Neural progenitor cell (in vitro differentiated cells): ENCODE measurements at places on chromosomes 3 and 15. TPM values are rescaled to one million over a fixed set of nuclear protein-coding genes. Genes with fewer than 3 reads are reported as not detected.

DNA sequence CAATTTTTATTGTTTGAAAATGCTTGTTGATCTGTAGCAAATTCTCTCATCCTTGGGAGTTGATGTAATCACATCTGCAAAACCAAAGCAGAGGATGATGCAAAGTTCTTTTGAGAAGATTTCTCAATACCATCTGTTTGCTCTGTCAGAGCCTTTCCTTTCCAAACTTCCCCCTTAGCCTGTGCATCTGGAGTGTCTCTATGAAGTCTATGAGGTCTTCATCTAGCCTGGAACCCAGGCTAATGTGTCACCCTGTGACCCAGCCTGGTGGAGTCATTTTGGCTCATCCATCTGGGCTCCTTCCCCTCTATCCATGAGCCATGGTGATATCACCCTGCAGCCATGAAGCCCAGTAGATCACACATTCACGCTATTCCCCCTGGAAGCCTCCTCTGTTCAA, 123.2 kb upstream of the SLC7A14 start:
- H3K27ac ChIP-seq = no peak overlapping the region
- no peaks in the 10 kb centered on the region for H3K4me1 ChIP-seq
- no peaks in the 10 kb centered on the region for H3K27me3 ChIP-seq
- no peak for DNase-seq
- no peak overlapping the region for H3K4me3 ChIP-seq

DNA sequence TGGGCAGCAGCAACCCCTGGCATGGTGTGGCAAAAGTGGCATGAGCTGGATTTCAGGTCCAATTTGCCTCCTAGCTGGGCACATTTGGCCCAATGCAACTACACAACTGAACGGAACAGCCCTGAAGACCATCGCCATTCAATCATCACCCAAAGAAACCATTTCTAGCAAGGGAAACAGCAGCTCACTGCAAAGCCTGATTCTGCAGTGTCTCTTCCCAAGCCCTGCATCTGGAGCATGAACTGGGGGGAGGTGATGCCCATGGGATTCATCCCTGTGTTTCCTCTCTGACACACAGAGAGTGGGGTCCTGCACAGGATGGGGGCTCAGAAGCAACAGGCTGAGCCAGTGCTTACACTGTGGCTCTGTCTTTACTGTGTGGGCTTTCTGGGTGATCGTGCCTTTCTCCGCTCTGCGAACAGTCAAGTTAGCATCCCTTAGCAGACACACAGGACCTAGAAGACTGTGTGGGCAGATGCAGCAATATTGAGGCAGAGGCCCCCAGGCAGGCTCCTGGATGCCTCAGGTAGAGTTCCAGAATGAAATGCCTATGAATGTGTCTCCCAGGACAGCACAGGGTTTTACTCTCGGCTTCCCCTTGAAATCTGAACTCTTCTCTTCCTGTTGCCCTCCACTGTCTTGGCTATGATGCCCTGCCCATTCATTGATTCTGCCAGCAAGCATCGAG, 91.1 kb upstream of the ALDH1A3 start:
- no peak overlapping the region for H3K27ac ChIP-seq
- DNase-seq = no peak
- no peaks in the 10 kb centered on the region for H3K4me1 ChIP-seq

The FBXL22 gene
- 0.43 and 0.71 TPM in 2 replicates for total RNA-seq

DNA sequence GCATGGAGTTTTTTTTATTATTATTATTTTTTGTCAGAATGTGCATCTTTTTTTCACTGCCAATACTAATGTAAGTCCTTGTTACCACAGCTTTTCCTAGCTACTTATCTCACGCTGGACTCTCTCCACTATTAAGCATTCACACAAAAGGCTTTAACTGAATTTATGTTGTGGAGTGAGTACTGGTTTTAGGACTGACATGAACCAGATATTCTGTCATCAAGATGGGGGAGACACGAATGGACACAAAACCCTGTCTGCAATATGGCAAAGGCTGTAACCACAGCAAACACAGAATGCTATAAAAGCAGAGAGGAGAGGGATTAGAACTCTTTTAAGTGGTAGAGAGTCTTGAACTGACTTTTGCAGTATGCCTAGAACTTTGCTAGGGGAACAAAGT, 592.2 kb upstream of the TBL1XR1 start:
- no peak overlapping the region for H3K27ac ChIP-seq
- no peaks in the 10 kb centered on the region for H3K36me3 ChIP-seq
- no peak overlapping the region for H3K4me3 ChIP-seq
- no peaks in the 10 kb centered on the region for H3K27me3 ChIP-seq

DNA sequence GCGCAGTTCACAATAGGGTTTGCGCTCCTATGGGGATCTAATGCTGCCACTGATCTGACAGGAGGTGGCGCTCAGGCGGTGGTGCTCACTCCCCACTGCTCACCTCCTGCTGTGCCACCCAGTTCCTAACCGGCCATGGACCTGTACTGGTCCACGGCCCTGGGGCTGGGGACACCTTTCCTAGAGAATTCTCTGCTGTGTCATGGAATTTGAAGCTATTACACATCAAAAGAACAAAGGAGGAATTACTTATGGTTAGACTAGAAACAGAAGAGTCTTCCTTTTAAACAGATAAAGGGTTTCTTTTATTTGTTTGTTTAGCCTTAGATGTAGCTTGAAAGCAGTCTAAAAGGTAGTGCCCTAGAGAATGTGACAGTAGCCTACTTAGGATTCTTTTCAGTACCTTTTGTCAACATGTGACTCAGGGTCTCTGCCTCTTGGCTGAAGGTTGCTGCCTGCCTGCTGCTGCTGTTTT, 50.3 kb downstream of the PAK2 start:
- no peak overlapping the region for H3K4me3 ChIP-seq
- no peak for DNase-seq
- H3K4me1 ChIP-seq = peaks cover 11% of the 10 kb centered on the region
- no peak overlapping the region for H3K27ac ChIP-seq
- H3K36me3 ChIP-seq = peaks cover 12% of the 10 kb centered on the region
- no peaks in the 10 kb centered on the region for H3K27me3 ChIP-seq

GRCh38 chr15:88032787-88033186, 223.8 kb downstream of the NTRK3 start:
- no peaks in the 10 kb centered on the region for H3K27me3 ChIP-seq
- DNase-seq = no peak
- no peak overlapping the region for H3K27ac ChIP-seq
- no peaks in the 10 kb centered on the region for H3K36me3 ChIP-seq
- H3K4me1 ChIP-seq = peaks cover 19% of the 10 kb centered on the region

The RHOV gene
- total RNA-seq = 1.2 TPM in 1 of 2 replicates, not detected in the other

GRCh38 chr3:48863122-48863521, 15.4 kb upstream of the PRKAR2A start:
- H3K27ac ChIP-seq = no peak overlapping the region
- H3K27me3 ChIP-seq = no peaks in the 10 kb centered on the region
- peaks cover 7% of the 10 kb centered on the region for H3K4me1 ChIP-seq
- H3K36me3 ChIP-seq = no peaks in the 10 kb centered on the region
- no peak for DNase-seq
- H3K4me3 ChIP-seq = no peak overlapping the region

The PEAK1 gene
- total RNA-seq = 27.5 and 30.9 TPM in 2 replicates

DNA sequence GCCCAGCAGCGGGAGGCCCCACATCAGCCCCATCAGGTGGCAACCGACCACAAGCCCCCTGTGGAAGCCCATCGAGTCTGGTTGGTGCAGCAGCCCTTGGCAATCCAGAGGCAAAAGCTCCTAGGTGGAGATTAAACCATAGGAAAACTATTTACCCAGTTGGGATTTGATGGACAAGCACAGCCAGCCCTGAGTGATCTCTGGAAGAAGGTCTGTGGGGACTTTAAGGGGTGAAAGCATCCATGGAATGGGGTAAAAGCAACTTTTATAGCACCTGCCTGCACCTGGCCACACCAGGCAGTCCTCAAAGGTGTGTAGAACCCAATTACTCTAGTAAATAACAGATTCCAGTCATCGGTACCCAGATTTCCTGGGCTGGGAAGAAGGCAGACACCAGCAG, 206.3 kb downstream of the IGSF11 start:
- no peak overlapping the region for H3K27ac ChIP-seq
- no peak overlapping the region for H3K4me3 ChIP-seq
- no peaks in the 10 kb centered on the region for H3K36me3 ChIP-seq
- no peaks in the 10 kb centered on the region for H3K4me1 ChIP-seq
- no peaks in the 10 kb centered on the region for H3K27me3 ChIP-seq
- no peak for DNase-seq

GRCh38 chr3:76723366-76723765, 316.5 kb upstream of the ROBO2 start:
- H3K36me3 ChIP-seq = no peaks in the 10 kb centered on the region
- H3K27ac ChIP-seq = no peak overlapping the region
- no peak overlapping the region for H3K4me3 ChIP-seq
- H3K4me1 ChIP-seq = no peaks in the 10 kb centered on the region
- H3K27me3 ChIP-seq = no peaks in the 10 kb centered on the region
- peak; percentile 3 for DNase-seq

GRCh38 chr15:72128359-72128758, 10.2 kb downstream of the SENP8 start:
- H3K36me3 ChIP-seq = no peaks in the 10 kb centered on the region
- no peak overlapping the region for H3K4me3 ChIP-seq
- no peak for DNase-seq

DNA sequence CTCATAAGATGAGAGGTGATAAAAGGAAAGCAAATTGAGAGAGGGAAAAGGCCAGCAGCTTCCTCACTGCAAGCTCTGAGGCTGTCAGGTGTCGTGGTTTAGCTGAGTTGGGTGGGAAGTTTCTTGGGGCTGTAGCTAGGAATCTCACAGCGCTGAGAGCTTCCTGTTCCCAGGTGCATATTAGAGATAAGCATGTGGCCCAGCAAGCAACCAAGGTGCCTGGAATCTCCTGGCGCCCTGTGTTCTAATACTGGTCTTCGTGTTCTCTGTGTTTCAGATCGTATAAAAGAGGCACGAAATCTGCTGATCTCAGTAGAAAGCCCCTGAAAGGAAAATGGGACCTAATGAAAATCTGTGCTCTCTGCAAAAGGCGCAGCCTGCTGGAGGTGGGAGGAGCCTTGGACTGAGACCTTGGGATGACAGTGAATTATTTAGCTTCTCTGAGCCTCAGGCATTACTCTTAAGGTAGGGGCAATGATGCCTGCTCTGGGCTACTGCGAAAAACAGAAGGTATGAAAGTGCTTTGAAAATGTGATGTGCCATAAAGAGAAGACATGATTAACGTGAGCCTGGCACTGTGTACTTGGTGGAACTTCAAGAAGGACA, 499.9 kb downstream of the TBL1XR1 start:
- H3K4me3 ChIP-seq = no peak overlapping the region
- H3K27me3 ChIP-seq = no peaks in the 10 kb centered on the region
- DNase-seq = no peak
- H3K36me3 ChIP-seq = no peaks in the 10 kb centered on the region
- peaks cover 13% of the 10 kb centered on the region for H3K4me1 ChIP-seq

The NBEAL2 gene
- 6.3 and 19.1 TPM in 2 replicates for total RNA-seq

The NECTIN3 gene
- 39.8 and 71.5 TPM in 2 replicates for total RNA-seq

GRCh38 chr15:52361494-52361893, 65.9 kb upstream of the MYO5C start:
- H3K27me3 ChIP-seq = no peaks in the 10 kb centered on the region
- H3K36me3 ChIP-seq = no peaks in the 10 kb centered on the region
- no peak for DNase-seq
- peaks cover 18% of the 10 kb centered on the region for H3K4me1 ChIP-seq
- peak overlapping the region; percentile 65 for H3K27ac ChIP-seq
- no peak overlapping the region for H3K4me3 ChIP-seq

The C3orf49 gene
- total RNA-seq = not detected in 2 replicates

DNA sequence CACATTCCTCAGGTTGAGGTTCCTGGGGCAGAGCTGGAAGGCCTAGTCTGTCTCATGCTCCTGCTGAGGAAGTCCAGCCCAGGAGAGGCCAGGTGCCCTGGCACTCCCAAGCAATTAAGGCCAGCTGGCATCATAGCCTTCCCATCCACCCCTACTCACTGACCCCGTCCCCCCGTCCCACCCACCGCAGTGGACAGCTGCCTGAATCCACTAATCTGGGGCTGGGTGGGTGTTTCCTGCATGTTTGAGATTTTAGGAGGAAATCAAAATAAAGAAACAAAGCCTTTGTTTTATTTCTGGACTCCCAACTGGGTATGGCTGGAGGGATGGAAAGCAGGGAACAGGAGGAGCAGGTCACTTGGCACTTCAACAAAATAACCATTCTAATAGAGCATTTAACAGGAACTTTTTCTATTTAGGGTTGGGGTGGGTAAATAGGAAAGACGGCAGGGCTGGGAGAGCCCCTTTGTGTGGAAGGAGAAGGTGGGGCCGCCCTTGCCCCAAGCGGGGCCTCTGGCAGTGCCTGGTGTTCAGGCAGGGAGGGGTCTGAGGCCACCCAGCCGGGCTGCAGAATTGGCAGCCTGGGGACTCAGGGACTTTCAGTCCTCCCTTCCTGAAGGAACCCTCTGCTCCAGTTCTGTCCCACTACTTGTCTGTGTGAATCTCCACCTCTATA, 8.5 kb downstream of the MRAS start:
- DNase-seq = no peak
- no peak overlapping the region for H3K27ac ChIP-seq
- no peak overlapping the region for H3K4me3 ChIP-seq
- H3K4me1 ChIP-seq = peaks cover 12% of the 10 kb centered on the region
- H3K27me3 ChIP-seq = no peaks in the 10 kb centered on the region

DNA sequence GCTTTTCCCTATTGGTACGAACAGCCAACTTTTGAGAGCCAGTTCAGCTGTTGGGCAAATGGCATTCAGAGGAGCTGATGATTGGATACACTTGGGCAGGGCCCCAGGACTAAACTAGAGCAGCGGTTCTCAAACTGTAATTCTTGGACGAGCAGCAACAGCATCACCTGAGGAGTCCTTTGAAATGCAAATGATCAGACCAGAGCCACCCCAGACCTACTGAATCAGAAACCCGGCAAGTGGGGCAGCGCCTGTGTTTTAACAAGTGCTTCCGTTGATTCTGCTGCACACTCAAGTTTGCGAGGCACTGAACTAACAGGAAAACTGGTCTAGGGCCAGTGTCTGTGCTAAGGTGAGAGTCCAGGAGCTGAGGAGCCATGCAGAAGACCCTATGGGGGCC, 239.7 kb downstream of the UACA start:
- H3K4me3 ChIP-seq = no peak overlapping the region
- DNase-seq = no peak
- no peaks in the 10 kb centered on the region for H3K4me1 ChIP-seq
- no peaks in the 10 kb centered on the region for H3K36me3 ChIP-seq

DNA sequence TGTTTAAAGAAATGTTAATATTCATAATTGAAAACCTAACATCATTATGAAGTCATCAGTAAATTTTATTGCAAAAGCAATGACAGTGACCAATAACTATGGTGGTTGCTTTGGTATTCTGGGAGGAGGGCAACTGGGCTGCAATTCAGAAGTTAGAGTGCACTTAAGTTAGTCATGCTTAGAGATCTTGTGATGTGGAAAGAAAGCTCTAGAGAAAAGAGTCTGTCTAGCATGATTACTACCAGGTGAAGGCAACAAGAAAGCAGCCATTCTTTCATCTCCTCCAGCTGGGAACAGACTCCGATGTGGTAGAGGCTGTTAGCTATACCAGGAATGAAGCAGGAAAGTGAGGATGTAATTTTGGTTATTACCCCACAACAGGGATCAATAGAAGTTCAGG, 625.6 kb downstream of the SI start:
- H3K4me1 ChIP-seq = no peaks in the 10 kb centered on the region
- no peak for DNase-seq
- H3K36me3 ChIP-seq = no peaks in the 10 kb centered on the region
- no peak overlapping the region for H3K27ac ChIP-seq

The TERC gene
- total RNA-seq = 47.5 and 119 TPM in 2 replicates
